ENCODE measurements at places on chromosomes 5 and 9.

DNA sequence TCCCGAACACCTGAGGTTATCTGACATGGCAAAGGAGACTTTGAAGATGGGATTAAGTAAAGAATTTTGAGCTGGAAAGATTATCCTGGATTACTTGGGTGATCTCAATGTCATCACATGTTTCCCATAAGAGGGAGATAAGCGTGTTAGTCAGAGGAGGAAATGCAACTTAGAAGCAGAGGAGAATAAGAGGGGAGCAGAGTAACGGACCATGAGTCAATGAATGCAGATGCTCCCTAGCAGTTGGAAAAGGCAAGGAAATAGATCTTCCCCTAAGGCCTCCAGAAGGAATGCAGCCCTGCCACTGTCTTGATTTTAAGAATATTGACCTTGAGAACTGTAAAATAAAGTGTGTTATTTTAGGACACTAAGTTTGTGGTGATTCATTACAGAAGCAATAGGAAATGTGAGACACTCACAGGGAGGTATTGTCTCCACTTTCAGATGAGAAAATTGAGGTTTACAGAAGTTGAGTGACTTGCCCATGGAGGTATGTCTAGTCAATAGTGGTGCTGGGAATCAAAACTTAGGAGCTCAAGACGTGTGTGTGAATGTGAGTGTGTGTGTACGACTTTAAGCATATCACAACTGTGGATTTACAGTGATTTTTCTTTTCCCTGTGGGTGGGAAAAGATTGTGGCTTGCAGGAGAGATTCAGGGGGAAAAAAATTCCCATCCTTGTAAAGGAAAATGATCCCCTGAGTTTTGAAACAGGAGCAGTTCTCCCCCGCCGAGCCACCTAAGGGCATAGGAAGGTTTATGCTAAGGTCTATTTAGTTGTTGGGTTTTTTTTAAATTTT, 125.3 kb downstream of the TRIM32 start:
- no peak for DNase-seq

- DNase-seq, result peak; percentile 78
Measured at GRCh38 chr5:79235261-79235633, 684 bp upstream of the JMY start.

DNA sequence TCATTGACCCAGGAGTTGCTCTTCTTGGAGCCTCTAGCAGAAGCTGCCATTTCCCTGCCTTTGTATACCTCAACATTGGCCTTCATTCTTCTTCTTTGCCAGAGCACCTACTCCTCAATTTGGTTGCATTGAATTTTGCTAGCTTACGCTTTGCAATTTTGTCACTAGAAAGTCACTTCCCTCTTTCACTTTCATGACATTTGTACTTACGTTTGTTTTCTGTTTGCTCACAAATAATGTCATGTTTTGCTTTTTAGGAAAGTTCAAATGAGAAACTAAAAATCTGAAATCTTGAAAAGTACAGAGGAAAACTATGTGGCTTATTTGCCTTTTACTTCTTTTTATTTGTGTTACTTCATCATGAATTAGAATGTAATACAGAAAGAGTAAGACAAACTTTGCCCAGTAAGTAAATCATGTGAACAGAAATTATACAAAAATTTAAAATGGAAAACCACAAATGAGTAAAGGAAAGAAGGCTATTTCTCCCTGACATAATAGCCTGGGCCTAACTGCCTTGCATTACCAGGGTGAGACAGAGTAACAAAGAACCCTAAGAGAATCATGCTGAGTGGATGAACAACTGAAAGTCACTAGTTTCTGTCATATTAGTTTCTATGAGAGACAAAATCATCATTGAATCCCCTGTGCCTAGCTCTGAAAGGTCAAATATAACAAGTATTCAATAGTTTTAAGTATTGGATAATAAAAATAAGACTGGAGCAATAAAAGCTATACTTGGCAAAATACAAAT, 7.4 kb upstream of the IFNA1 start:
- no peak for DNase-seq

DNA sequence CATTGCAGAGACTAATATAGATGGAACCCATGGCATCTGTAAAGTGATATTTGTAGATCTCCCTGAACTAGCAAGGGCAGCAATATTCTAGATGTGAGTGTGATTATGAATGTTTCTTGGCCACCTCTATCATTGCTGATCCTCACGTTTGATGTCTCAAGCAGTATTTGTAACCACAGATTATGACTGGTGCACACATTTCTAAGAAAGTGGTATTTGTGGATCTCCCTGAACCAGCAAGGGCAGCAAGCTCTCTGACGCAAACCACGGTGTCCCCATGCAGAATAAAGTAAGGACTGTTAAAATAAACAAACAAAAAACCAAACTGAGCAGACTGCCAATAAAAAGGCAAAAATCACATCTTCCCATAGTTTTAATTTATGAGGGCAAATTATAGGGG, 301.3 kb downstream of the CSNK1G3 start:
- peak; percentile 58 for DNase-seq

GRCh38 chr9:97573482-97574073, 59.6 kb downstream of the TSTD2 start:
- DNase-seq, result no peak

DNA sequence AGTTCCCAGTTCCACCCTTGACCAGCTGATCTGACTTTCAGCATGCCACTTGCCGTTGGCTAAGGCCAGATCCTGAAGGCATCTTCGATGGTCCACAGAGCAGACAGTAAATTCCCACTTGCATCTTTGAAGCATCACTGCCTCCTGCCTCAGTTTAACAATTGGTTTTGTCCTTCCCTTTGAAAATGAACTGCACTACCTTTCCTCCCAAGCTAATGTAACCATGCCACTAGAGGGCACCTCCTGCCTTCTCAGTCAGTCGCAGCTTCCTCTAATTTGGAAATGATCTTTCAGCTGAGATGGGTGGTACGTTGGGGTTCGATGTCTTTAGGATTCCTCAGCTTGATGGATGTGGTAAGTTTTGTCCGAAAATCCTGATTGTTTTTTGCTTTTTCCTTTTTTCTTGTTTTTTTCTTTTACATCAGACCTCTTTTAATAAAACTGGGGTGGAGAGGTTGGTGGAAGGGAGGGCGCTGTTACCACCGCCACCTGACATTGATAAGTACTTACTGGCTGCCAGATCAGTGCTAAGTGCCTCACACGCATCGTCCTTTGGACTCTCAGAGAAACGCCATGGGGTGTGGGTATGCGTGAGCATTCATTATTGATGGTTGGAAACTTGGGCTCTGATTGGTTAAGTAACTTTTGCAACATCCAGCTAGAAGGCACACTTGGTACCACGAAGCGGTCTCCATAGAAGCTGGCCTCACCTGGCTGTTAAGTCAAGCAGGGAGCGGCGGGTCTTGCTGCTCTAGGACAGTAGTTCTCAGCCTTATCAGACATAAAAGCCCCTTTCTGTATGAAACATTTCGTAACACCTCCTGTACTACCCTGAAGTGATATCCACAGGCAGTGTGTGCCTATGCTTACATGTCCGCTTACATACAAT, 16.9 kb downstream of the PTTG1 start:
- DNase-seq, result peak; percentile 59

DNA sequence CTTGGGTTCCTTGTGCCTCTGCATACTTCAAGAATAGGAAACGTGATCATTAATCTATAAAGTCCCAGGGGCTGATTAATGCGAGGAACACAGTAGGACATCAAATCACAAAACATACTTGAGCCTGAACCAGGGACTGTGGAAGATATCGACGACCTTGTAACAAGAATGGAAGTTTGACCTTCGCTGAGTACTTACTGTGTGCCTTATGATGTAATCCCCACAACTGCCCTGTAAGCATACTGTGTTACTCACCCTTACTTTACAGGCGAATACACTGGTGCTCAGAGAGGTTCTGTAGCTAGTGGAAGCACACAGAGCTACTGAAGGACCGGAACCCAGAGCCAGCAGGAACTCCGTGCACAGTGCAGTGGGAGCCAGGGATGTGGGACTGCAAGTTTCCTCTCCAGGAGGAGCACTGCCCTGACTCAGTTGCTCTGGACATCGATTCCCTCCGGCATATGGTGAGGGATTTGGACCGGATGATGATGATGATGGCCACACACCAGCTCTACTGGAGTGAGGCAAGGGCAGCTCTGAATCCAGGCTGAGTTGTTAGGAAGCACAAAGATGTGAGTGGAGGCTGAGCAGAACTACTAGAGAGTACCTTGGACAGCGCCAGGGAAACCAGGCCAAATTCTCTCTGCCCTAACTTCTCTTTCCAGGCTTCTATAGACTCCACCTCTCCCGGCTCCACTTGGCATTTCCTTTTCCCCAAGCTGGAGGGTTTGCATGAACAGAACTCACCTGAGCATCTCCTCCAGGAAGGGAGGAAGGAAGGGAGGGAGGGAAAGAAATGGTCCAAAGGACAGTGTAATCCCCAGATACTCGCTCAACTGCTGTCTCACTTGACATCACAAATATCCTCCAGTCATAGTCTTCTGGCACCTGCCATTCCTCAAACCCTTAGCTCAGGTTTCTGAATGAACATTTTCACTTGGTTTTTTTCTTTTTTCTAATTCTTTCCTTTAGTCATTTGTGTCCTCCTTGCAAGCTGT, 1.5 kb upstream of the GABBR2 start:
- DNase-seq, result peak; percentile 35

Measured in NCI-H460 (cell line).